ENCODE measurements at places on chromosomes 13 and 19. TPM values are rescaled to one million over a fixed set of nuclear protein-coding genes. Genes with fewer than 3 reads are reported as not detected.

The ELL gene
- 30.9 TPM for total RNA-seq

The TMC4 gene
- 3.0 TPM for total RNA-seq

The RNF6 gene
- 26.8 TPM for total RNA-seq

The RB1 gene
- 27.4 TPM for total RNA-seq

The CYP4F12 gene
- 29.5 TPM for total RNA-seq

The MTIF3 gene
- 49.0 TPM for total RNA-seq

The PGLYRP1 gene
- not detected for total RNA-seq

The CEBPA gene
- 4.7 TPM for total RNA-seq

The TSSK6 gene
- total RNA-seq: 1.3 TPM

The TNFSF13B gene
- total RNA-seq: not detected

The FBXO17 gene
- total RNA-seq: 28.7 TPM

The INSR gene
- 46.0 TPM for total RNA-seq

The BRSK1 gene
- total RNA-seq: 17.1 TPM

The LRRC8E gene
- 2.1 TPM for total RNA-seq

GRCh38 chr13:59299584-59299983 lies 864.1 kb downstream of the DIAPH3 start:
- DNase-seq: no peak

GRCh38 chr13:74732736-74733385 lies 598.7 kb upstream of the KLF12 start:
- DNase-seq: no peak

DNA sequence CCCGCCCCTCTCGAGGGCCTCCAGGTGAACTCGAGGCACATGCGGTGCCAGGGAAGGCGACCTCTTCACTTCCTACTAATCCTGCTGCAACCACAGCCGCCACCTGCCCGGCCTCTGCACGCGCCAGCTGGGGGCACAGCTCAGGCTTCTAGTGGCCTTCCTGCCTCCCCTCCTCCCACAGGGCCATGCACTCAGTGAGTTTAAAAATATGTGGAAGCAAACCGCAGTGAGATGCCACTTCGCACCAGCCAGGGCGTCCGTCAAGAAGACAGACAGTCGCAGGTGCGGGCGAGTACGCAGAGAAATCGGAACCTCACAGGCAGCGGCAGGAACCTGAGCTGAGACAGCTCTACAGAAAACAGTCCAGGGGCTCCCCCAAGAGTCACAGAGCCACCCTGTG lies 10.4 kb downstream of the LMNB2 start:
- no peak for DNase-seq

GRCh38 chr19:8641908-8642547 lies 11.6 kb downstream of the NFILZ start:
- no peak for DNase-seq

DNA sequence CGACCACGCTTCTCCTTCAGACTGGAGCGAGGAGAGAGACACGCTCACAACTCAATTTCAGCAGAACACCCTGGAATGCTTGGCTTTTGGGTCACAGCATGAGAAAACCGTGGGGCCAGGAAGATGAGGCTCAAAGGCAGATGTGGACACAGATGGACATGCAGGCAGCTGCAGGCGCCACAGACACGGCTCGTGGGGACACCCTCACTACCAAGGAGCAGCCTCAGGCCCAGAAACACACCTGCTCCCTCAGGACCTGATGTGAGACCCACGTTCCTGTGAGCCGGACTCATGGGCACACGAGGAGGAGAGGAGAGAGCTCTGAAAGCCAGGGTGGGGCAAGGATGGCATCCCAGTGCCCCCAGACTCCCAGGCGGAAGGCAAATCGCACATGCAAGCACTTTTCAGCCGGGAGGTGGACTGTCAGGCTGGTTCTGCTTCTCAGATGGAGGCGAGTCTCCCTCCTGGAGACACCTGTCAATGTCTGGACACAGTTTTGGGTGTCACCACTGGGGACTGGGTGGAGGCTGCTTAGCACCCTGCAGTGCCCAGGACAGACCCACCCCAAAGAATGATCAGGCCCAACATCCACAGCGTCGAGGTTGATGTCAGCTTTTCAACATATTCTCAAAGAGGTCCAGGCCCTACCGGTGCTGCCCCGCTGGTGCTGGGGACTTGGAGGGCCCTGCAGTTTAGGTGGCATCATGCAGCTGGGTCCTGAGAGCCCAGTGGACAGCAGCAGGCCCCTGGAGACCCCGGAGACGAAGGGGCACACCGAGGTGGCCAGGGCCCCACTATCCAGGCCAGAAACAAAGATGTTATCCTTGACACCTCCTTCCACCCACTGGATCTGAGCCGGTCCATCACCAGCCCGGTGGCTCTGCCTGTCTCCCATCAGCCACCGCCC lies 2.3 kb downstream of the ABHD17A start:
- no peak for DNase-seq

DNA sequence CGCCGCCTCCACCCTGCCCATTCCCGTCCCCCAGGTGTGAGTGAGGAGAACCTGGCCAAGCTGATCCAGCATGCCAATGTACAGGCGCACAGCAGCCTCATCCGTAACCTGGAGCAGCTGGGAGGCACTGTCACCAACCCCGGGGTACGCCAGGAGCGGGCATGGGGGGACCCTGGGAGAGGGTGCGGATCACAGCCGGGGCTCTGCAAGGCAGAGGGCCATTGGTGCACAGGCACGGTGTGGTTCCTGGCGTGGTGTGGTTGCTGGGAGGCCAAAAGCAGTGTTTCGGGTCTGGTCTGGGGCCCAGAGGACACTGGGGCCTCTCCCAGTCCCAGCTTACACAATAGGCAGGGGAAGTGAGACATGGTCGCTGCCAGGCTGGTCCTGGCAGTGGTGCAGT lies 8.3 kb downstream of the STXBP2 start:
- DNase-seq: no peak

- DNase-seq: no peak
Measured at GRCh38 chr19:1400281-1401137, 833 bp downstream of the GAMT start.

- no peak for DNase-seq
Measured at GRCh38 chr19:17104679-17105078, 29.1 kb downstream of the MYO9B start.

DNA sequence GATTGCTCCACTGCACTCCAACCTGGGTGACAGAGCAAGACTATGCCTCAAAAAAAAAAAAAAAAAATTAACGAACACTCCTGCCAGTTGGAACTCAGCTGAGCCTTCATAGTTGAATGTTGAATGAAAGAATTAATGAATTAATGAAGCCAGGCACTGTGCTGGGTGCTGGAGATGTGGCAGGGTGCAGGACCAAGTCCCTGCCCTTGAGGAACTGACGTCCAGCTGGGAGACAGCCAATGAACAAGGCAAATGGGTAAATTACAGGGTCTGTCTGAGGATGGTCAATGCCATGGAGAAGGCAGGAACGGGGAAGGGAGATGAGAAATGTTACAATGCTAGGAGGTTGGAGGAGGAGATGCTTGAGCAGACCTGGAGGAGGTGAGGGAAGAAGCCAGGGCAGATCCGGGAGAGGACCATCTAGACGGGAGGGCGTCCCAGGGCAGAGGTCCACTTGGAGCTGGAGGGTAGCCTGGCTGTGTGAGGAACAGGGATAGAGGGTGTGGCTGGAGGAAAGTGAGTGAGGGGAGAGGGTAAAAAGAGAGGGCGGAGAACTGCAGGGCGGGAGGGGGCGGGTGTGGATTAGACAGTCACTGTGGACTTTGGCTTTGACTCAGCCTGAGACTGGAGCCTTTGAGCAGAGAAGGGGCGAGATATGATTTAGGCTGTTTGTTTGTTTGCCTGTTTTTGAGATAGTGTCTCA lies 16.8 kb upstream of the IGSF23 start:
- DNase-seq: no peak

DNA sequence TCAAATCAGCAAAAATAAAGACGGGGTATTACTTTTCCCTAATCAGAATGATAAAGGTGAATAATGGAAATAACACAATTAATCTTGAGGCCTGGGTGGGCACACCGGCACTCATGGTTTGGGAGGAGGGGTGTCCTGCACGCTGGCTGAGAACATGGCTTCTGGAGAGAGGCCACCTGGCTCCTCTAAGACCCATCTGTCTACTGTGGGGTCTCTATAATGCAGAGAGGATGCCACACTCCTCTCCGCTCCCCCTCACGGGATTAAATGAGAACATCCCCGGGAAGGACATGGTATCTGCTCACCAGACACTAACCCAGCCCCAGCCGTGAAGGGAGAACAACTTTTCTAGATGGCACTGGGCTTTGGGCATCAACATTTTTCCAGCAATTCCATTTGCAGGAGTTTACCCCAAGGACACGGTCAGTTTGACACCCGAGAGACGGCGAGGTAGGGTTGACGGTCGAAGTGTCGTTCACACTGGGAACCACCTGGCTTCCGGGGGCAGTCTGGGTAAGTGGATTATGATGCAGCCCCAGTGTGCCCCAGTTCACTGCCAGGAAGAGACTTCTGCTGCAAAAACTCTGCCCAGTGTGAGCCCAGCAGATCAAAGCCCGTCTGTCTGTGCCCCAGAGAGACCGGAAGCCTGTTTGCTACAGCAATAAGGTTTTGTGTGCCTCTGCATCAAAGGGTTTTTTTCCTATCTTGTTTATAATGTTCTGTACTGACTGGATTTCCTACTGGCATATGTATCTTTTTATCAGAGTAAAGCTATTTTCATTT lies 56.6 kb downstream of the CEBPG start:
- DNase-seq: peak; percentile 5

DNA sequence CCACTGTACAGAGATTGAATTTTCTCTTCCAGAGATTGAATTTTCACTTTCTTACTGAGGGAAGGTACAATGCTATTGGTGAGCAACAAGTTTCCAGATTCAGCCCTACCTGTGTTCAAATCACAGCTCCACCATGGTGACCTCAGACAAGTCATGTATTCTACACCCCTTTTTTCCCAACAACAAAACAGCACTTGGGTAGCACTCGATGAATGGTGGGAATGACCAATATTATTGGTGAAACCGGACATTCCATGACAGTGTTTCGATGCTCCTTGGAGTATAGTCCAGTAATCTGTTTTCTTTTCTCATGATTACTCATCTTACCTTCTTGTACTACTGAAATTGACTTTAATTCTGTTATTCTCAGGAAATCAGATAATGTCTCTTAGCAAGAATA lies 266.2 kb upstream of the SOX21 start:
- no peak for DNase-seq

- no peak for DNase-seq
Measured at GRCh38 chr19:15897026-15897737, 692 bp downstream of the CYP4F2 start.

- DNase-seq: no peak
Measured at GRCh38 chr13:111165241-111166010, 50.3 kb downstream of the ARHGEF7 start.

DNA sequence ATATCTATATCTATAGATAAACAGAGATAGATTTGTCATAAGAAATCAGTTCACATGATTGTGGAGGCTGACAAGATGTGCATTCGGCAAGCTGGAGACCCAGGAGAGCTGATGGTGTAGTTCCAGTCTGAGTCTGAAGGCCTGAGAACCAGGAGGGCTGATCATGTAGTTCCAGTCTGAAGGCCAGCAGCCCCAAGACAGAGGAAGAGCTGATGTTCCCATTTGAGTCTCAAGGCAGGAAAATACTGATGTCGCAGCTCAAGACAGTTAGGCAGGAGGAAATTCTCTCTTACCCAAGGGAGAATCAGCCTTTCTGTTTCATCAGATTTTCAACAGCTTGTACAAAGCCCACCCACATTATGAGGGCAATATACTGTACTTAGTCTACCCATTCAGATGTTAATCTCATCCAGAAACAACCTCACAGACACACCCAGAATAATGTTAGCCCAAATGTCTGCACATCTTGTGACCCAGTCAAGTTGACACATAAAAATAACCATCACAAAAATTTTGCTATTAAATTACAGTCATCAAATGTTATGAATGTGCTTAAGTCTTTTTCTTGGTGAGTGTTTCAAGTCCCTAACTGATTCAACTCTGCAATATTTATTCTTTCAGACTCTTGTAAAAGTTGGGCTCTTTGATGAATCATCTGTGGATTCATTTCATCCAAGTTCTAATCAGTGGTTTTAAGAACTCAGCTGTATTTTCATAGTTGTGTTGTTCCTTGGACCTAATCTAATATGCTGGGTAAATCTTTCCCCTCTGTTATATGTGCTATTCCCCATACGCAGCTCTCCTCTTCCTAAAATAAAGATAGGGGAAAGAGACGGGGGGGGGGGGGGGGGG lies 22.7 kb upstream of the LRCH1 start:
- DNase-seq: no peak

- DNase-seq: no peak
Measured at GRCh38 chr19:10431943-10432735, 11.8 kb downstream of the PDE4A start.

GRCh38 chr19:15759962-15760565 lies 22.3 kb downstream of the OR10H3 start:
- no peak for DNase-seq

DNA sequence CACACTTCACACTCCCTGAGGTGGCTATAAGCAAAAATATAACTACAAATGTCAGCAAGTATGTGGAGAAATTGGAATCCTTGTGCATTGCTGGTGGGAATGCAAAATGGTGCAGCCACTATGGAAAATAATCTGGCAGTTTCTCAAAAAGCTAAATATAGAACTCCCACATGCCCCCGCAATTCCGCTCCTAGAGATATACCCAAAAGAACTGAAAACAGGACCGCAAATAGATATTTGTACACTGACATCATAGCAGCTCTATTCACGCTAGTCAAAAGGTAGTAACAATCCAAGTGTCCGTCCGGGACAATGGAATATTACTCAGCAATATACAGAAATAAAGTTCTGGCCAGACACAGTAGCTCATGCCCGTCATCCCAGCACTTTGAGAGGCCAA lies 31.5 kb upstream of the TPM4 start:
- DNase-seq: no peak

DNA sequence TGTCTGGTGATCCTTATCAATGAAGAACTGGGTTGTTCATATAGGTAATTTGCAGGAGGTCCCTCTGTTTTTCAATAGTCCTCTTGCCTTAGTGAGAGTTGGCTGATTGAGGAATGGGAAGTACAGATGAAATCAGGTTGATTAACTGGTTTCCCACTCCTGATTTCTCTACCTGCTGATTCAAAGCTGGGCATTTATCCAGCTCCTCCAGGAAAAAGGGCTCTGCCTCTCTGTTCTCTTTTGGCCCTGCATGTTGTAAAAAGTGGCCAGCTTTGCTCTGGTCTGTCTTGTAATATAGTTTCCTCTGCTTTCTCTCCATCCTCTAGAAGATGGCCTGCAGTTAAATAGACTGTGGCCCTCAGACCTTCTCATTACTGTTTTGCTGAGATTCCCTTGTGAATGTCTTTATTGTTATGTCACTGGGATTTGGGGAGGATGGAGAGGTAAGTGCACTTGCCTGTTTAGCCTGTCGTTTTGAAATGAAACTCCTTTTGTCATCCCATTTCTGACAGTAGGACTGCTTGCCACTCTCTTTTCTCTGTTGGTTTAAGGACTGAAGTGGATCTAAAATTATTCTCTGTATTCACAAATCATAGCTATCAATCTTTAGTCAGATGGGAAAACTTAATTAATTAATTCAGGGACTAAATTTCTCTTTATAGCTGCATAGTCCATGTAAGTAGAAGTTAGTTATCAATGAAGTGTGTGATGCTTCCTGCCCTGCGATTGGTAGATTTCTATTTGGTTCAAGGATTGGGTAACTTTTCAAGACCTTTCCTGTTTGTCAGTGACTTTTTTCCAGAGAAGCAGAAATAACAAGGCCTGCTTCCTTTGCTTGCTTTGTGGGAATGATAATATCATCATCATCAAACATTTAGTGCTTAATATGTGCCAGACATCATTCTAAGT lies 28.5 kb downstream of the GARRE1 start:
- DNase-seq: no peak

GRCh38 chr19:920051-920864 lies 3.1 kb downstream of the KISS1R start:
- DNase-seq: no peak

GRCh38 chr13:40141859-40142555 lies 486.5 kb downstream of the COG6 start:
- DNase-seq: no peak

GRCh38 chr19:33767898-33768413 lies 28.7 kb upstream of the KCTD15 start:
- DNase-seq: no peak
